ENCODE measurements at places on chromosomes 3 and 15.
A peak's percentile ranks its signal among the peaks of the same experiment; 100 is the strongest.

DNA sequence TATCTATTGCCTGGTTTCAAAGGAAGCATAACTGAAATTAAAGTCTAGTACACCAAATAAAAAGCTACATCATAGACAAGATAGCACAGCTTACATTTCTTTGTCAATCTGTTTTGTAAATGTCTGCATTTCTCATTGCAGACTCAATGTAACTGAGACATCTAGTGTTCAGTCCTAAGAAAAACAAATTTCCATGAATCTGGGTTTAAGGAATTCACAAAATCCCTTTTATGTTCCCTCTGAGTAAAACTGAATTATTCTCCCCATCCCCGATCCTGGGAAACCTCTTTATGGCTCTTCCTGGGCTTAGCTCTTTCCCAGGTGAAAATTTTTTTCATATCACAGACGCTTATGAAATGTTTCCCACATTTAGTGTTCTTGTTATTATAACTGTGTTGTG lies 21.6 kb upstream of the RASA2 start:
- no peak for DNase-seq

- no peak for DNase-seq
These were observed 69.3 kb downstream of the NTRK3 start for GRCh38 chr15:88187195-88187594.

DNA sequence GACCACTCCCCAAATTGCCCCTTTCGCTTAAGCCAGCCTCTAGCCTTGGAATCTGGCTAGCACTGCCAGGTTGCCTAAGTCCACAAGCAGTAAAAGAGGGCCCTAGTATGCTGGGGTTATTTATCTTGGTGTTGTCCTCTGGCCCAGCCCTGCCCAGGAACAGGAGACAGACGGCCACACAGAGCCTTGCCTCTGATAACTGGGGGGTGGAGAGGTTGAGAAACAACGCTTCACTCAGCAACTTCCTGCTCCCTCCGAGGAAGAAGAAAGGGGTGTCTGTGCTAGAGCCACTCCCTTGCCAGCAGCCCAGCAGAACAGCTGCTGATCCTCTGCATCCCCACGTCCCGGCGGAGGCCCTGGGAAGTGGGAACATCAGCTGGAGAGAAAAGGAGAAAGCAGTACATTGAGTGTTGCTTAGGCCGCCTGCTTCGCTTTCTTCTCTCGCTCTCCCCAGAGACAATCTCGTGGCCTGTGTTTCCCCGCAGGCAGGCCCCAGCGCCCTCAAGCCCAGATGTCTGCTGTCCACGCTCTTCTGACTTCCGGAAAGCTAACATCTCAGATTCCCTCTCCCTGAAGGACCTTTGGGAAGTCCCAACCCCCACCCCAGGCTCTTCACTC lies 22.6 kb upstream of the C3orf70 start:
- peak; percentile 3 for DNase-seq

- DNase-seq: no peak
These were observed 629 bp upstream of the NOX5 start for GRCh38 chr15:69013726-69014406.

DNA sequence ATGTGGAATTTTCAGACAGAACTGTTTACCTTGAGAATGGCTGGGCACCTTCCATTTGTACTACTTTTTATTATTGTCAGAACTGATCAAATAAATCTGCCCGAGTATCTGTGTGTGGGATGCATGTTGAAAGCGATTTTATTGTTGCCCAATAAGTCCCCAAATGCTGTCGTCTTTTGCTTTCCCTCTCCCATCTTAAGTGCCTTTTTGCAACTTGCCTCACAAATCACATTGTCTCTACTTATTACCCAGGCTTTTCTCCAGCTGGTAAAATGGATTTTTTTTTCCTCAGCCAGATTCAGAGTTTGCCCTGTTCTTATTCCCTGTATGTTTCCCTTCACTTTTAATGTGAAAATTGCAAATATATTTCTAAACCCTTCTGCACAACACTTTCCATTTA lies 163.1 kb downstream of the CNTN4 start:
- DNase-seq: no peak

Measured in pancreas (tissue), 10 donors.